ENCODE measurements at places on chromosomes 11 and 22. TPM values are rescaled to one million over a fixed set of nuclear protein-coding genes. Genes with fewer than 3 reads are reported as not detected.

Gene OR51B4
- not detected for total RNA-seq

Gene IGLL1
- not detected for total RNA-seq

Gene C11orf16
- not detected for total RNA-seq

Gene SYT13
- total RNA-seq, result 12.3 TPM

Gene PRG3
- total RNA-seq, result not detected

Gene PANX2
- 5.4 TPM for total RNA-seq

Gene TENM4
- 8.8 TPM for total RNA-seq

Gene PHLDB1
- total RNA-seq, result 74.8 TPM

Gene B4GALNT4
- total RNA-seq, result 76.3 TPM

Gene VPREB1
- not detected for total RNA-seq

Gene GLYATL1B
- not detected for total RNA-seq

Gene EXT2
- total RNA-seq, result 38.9 TPM

Gene HEPHL1
- total RNA-seq, result 0.19 TPM

Gene RASGRP2
- total RNA-seq, result 40.6 TPM

Gene SLC22A8
- total RNA-seq, result not detected

Gene KIF18A
- total RNA-seq, result 23.3 TPM

Gene HORMAD2
- total RNA-seq, result not detected

Gene TMEM151A
- total RNA-seq, result 2.4 TPM

Gene ANKRD42
- total RNA-seq, result 5.6 TPM

Gene ZP1
- not detected for total RNA-seq

Gene KRTAP5-7
- total RNA-seq, result not detected

Gene TMEM86A
- 1.7 TPM for total RNA-seq

Gene MFRP
- total RNA-seq, result not detected

Gene DAGLA
- total RNA-seq, result 6.4 TPM

Gene PATE2
- not detected for total RNA-seq

Gene RAC2
- total RNA-seq, result 2.3 TPM

Gene TSPAN18
- 10.2 TPM for total RNA-seq

Gene BUD13
- total RNA-seq, result 24.8 TPM

Gene OPCML
- 2.3 TPM for total RNA-seq

Gene PCNX3
- total RNA-seq, result 39.4 TPM

Gene OR8A1
- total RNA-seq, result not detected

Gene PLA2G3
- total RNA-seq, result 26.8 TPM

Gene TRIM29
- total RNA-seq, result 0.43 TPM
